ENCODE measurements at places on chromosomes 4 and X.

DNA sequence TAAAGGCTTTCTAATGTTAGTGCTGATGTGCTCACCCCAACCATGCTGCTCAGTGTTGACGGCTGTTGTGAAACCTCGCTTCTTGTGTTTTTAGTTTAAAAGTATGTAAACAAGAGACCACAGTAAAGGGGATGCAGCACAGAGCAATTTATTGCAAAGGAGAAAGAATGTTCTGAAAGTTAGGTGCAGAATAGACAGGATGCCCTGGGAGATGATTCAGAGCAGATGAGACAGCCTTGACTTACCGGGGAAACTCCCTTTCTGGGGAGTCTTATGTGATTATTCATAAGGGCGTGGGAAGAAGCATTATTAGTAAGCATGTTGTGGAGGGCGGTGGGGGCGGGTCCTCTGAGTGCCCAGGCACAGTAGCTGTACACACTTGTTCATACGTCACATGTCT, 47.7 kb downstream of the EVC start:
- no peaks in the 10 kb centered on the region for H3K4me1 ChIP-seq
- H3K4me3 ChIP-seq, result no peak overlapping the region
- DNase-seq, result no peak
- no peak overlapping the region for H3K27ac ChIP-seq
- H3K27me3 ChIP-seq, result peaks cover 3% of the 10 kb centered on the region

GRCh38 chr4:140710908-140711622, 45.1 kb downstream of the TBC1D9 start:
- H3K27ac ChIP-seq, result peak overlapping the region; percentile 91
- peak overlapping the region; percentile 50 for H3K4me3 ChIP-seq
- H3K36me3 ChIP-seq, result peaks cover 31% of the 10 kb centered on the region
- H3K27me3 ChIP-seq, result no peaks in the 10 kb centered on the region
- H3K4me1 ChIP-seq, result peaks cover 51% of the 10 kb centered on the region

- peaks cover 4% of the 10 kb centered on the region for H3K27me3 ChIP-seq
- H3K4me1 ChIP-seq, result no peaks in the 10 kb centered on the region
- H3K36me3 ChIP-seq, result no peaks in the 10 kb centered on the region
- no peak overlapping the region for H3K27ac ChIP-seq
Observed at GRCh38 chrX:105821471-105822121, 743 bp upstream of the NRK start.

GRCh38 chrX:33032700-33033099, 178.6 kb downstream of the DMD start:
- no peak overlapping the region for H3K27ac ChIP-seq
- H3K27me3 ChIP-seq, result no peaks in the 10 kb centered on the region
- no peaks in the 10 kb centered on the region for H3K36me3 ChIP-seq
- H3K4me1 ChIP-seq, result no peaks in the 10 kb centered on the region
- no peak overlapping the region for H3K4me3 ChIP-seq

Data from memory B cell (primary cell).